ENCODE measurements at places on chromosomes 16 and 17. TPM values are rescaled to one million over a fixed set of nuclear protein-coding genes. Genes with fewer than 3 reads are reported as not detected.
A peak's percentile ranks its signal among the peaks of the same experiment; 100 is the strongest.

DNA sequence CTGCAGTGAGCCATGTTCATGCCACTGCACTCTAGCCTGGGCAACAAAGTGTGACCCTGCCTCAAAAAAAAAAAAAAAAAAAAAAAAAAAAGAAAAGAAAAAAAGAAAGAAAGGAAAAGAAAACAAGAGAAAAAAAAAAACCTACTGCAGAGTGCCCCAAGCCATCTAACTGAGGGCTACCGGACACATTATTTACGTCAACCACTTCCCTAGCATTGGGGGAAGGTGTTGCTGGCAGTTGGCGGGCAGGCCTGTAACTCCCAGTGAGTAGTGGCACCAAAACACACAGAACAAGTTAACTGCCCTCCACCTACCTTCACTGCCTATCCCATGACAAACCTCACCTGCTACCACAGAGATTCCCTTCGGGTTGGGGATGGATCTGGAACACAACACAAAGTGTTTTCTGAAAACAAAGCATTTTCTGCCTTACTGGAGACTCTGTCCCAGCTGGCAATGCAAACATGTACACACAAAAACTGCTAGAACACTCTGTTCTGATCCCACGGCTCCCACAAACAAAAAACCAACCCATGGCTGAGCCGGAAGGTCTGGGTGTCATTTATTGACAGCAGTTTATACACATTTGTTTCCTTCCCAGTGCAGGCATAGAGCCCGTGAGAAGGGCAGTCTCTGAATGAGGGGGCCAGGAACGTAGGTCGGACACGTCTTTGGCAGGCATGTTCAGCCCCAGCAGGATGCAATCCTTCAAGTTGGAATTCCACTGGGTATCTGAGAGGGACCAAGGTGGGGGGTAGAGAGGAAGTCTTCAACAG, 11.0 kb downstream of the PHB1 start:
- DNase-seq, result no peak

- no peak for DNase-seq
Measured at GRCh38 chr16:71645450-71645849, 19.5 kb downstream of the MARVELD3 start.

- no peak for DNase-seq
Measured at GRCh38 chr17:76469076-76469990, 1.9 kb downstream of the AANAT start.

- peak; percentile 16 for DNase-seq
Measured at GRCh38 chr16:55056585-55057401, 126.1 kb downstream of the IRX5 start.

- DNase-seq, result no peak
Measured at GRCh38 chr16:67441907-67442306, 11.0 kb downstream of the HSD11B2 start.

GRCh38 chr17:49338883-49339282, 23.2 kb downstream of the ZNF652 start:
- DNase-seq, result peak; percentile 59

GRCh38 chr17:75288359-75288758, 874 bp downstream of the SLC25A19 start:
- no peak for DNase-seq

DNA sequence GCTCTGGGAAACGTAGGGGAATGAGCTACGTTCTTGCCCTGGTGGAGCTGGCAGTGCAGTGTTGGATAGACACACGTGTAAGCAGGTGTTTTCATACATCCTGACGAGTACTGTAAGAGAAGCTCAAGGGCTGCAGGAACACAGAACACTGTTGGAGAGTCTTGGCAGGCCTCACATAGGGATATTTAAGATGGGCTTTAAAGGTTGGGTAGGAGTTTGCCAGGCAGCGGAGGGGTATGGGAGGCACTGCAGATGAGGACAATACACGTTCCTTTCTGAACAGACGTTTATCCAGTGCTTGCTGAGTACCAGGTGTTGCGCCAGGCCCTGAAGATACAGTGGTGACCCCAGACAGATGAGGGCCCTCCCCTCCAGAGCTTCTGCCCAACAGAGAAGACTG, 6.3 kb downstream of the KDM8 start:
- DNase-seq, result no peak

- DNase-seq, result no peak
Measured at GRCh38 chr17:4543557-4544026, 11.6 kb downstream of the MYBBP1A start.

DNA sequence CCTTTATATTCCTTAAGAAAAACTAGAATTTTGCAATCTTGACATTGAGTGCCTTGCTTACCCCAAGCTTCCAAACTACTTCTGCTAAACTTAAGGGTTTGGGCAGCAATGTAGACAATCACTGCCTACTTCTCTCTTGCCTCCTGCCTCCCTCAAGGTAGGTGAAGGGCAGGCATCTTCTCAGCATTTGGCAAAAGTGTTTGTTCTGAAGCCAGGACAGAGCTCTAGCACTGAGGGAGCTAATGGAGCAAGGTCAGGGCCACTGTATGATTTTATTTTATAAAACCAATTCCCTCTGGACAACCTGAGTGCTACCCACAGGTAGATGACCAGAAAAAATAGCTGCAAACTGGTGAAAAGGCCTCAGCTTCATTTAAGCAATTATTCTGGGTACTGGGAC, 111.8 kb downstream of the IRX3 start:
- DNase-seq, result no peak

- no peak for DNase-seq
Measured at GRCh38 chr16:51328733-51329132, 177.7 kb upstream of the SALL1 start.

GRCh38 chr17:1484676-1485422, 7.6 kb downstream of the MYO1C start:
- DNase-seq, result peak; percentile 51

- DNase-seq, result no peak
Measured at GRCh38 chr16:90078579-90078895, 1.4 kb upstream of the PRDM7 start.

GRCh38 chr17:61209525-61209924, 190.1 kb upstream of the TBX2 start:
- no peak for DNase-seq

DNA sequence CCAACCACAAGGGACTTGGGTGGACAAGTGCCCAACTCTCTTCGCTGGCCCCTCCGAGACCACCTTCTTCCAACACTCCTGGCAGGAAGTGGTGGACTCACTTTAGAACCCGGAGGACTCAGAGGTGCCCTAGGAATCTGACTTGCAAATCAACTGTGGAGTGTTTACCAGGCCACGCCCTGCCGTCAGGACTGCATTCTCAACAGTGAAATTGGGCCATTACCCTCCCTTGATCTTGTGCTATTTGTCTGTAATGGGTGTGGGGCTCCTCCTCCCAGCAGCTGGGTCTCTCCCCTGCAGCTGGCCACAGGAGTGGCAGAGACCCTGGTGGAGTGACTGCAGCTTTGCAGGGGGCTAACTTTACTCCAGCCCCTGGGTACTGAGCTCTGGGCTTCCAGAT, 212.2 kb upstream of the RPL38 start:
- DNase-seq, result no peak

DNA sequence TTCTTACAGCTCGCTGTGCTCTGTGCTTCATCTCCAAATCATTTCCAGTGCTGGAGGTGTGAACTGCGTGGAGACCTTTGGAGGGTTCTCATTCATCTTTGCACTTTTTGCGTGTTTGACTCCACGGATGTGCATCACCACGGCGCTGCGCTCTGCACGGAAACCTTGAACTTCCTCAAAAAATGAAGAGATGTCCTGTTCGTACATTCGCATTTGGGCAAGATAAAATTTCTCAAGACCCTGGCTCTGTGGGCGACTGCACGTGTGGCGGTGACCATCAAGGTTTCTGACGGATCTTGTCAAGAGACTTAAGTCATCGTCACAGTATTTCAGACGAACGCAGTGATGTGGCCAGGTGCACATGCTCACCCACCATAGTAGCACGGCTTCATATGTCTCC, 10.3 kb upstream of the PVALEF start:
- DNase-seq, result no peak

- no peak for DNase-seq
Measured at GRCh38 chr17:69812240-69812837, 262.7 kb upstream of the KCNJ16 start.

DNA sequence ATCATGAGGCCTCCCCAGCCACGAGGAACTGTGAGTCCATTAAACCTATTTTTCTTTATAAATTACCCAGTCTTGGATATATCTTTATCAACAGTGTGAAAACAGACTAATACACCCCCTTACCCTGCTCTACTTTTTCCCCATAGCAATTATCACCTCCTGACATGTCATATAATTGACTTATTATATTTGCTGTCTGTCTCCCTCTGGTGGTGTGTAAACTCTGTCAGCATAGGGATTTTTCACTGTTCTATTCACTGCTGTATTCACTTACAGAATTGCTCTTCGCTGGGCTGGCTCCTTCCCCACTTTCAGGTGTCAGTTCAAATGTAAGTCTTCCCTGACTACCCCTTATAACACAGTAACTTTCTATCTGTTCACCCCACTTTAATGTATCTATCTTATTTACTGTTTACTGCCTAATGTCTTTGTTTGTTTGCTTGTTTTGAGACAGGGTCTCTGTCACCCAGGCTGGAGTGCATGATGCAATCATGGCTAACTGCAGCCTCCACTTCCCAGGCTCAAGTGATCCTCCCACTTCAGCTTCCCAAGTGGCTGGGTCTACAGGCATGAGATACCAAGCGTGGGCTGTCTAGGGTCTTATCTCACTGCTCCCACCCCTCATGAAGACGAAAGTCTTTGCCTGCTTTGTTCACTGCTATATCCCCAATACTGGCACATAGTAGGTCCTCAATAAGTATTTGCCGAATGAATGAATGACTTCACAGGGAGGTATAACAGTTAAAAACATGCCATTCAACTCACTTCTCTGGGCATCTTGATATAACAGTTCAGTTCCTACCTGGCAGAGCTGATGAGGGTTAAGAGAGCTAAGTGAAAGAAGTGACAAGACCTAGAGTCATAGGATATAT, 52.4 kb upstream of the CDH3 start:
- DNase-seq, result peak; percentile 8

DNA sequence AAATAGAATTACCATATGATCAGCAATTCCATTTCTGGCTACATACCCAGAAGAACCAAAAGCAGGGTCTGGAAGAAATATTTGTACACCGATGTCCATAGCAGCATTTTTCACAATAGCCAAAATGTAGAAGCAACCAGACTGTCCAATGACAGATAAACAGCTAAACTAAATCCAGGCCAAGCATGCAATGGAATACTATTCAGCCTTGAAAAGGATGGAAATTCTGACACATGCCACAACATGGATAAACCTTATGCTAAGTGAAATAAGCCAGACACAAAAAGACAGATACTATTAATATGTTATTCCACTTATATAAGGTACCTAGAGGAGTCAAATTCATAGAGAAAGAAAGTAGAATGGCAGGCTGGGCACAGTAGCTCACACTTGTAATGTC, 25.9 kb upstream of the CREBBP start:
- no peak for DNase-seq

GRCh38 chr17:19380481-19381301, 2.4 kb downstream of the MAPK7 start:
- DNase-seq, result no peak

GRCh38 chr17:72056727-72057290, 64.0 kb upstream of the SOX9 start:
- DNase-seq, result no peak

- no peak for DNase-seq
Measured at GRCh38 chr16:56422896-56423441, 2.4 kb downstream of the AMFR start.

DNA sequence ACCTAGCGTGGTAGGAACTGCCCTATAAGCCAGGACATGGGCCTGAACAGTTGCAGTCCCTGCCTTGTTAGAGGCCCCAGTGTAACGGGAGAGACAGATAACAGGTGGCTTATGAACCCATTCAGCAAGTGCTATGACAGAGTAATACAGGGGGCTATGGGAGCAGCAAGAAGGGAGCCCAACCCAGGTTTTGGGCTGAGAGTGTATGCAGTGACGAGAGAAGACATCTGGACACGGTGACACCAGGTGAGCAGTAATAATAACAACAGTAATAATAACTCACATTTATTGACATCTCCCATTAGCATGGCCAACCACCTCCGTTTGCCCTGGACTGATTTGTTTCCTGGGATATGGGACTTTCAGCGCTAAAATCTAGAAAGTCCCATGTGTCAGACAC, 100.8 kb downstream of the IRX5 start:
- DNase-seq, result no peak

DNA sequence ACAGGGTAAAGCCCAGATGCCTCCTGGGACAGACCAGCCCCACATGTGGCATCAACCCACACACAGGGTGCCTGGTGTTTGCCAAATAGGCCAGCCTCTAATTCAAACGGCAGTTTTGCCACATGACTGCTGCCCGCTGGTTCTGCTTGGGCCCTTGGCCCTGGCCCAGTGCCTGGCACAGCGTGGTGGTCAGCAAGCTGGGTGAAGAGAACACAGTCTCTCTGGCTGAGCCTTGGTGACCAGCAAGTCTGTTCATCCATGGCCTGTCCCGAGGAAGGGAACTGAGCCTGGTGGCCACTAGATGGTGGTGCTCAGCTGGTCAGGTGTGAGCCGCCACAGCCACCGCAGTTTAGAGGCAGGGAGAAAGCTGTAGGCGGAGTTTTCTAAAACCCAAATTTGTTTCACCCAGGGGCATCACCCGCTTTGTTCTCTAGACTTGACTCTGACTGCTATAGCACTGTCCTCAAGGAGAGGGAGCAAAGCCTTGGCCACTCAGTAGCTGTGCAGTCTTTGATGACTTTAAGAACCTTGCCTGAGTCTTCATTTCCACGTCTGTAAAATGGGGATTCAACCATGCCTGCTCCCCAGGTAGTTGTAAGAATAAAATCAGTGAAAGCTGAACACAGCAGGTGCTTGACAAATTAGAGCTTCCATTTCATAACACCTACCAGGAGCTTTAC, 4.7 kb upstream of the GFAP start:
- peak; percentile 83 for DNase-seq

- no peak for DNase-seq
Measured at GRCh38 chr17:15888436-15888835, 56.5 kb upstream of the ADORA2B start.

GRCh38 chr17:64343833-64344637, 46.6 kb downstream of the PECAM1 start:
- DNase-seq, result peak; percentile 41

- no peak for DNase-seq
Measured at GRCh38 chr16:47069841-47070584, 73.7 kb downstream of the NETO2 start.

GRCh38 chr16:87469169-87469568, 23.7 kb downstream of the ZCCHC14 start:
- DNase-seq, result no peak

Gene EXOC7
- total RNA-seq, result 64.9 TPM

Gene MAPK8IP3
- 65.1 TPM for total RNA-seq

Gene TMEM114
- not detected for total RNA-seq

Gene PRSS53
- total RNA-seq, result 8.6 TPM

Gene RAB34
- 9.8 TPM for total RNA-seq

Gene CTRB1
- total RNA-seq, result not detected

Gene MNT
- 21.6 TPM for total RNA-seq

Gene MRPS23
- 70.0 TPM for total RNA-seq

Gene DOC2B
- total RNA-seq, result not detected

Gene EFCAB5
- 0.81 TPM for total RNA-seq

Gene AGRP
- not detected for total RNA-seq

Gene CLEC18C
- not detected for total RNA-seq

Gene IGSF6
- total RNA-seq, result not detected

Gene KRTAP2-2
- total RNA-seq, result not detected
